ENCODE measurements at places on chromosomes 13 and 19.

DNA sequence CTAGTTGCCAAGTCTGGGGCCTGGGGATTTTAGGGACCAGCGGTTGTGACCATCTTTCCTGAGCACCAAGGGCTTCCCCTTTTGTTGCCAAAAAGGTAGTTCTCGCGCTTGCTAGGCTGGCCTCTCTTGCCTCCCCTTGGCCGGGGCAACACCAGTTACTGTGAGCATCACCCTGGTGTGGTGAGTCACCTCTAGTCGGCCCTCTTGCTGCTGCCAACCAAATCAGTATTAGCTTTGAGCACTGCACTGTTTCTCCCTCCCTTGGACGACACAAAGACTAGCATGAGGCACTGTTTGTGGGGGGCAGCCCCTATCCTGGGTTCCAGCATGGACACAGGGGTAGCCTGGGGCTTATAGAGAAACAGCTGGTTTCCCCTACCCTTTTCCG lies 6.9 kb downstream of the SYDE1 start:
- no peak for DNase-seq

DNA sequence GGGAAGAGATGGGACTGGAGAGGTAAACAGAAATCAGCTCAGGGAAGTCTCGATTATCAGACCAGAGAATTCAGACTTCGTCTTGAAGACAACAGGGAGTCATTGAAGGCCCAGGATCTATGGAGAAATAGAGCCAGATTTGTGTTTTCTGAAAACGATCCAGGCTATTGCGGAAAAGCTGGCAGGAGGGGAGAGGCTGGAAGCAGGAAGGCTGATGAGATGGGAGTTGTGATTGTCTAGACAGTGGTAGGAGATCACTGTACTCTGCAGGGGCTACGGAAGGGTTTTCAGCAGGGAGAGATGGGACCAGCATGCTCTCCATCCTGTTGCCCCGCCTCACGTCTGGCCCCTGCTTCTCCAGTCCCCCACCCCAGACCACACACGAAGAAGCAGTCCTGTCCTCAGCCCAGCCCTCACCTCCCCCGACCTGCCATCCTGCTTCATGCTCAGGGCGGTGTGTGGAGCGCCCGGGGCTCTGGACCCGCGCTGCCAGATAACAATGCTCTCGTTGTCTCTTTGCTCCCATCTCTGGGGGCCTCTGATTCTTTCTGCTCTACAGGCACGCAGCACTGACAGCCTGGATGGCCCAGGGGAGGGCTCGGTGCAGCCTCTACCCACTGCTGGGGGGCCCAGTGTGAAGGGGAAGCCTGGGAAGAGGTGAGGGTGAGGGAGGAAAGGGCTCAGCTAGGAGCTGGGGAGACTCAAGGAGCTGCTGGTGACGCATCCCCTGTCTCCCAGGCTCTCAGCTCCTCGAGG lies 1.9 kb downstream of the ARHGAP33 start:
- DNase-seq = no peak

- no peak for DNase-seq
Measured at GRCh38 chr13:45851956-45852355, 403 bp upstream of the SIAH3 start.

DNA sequence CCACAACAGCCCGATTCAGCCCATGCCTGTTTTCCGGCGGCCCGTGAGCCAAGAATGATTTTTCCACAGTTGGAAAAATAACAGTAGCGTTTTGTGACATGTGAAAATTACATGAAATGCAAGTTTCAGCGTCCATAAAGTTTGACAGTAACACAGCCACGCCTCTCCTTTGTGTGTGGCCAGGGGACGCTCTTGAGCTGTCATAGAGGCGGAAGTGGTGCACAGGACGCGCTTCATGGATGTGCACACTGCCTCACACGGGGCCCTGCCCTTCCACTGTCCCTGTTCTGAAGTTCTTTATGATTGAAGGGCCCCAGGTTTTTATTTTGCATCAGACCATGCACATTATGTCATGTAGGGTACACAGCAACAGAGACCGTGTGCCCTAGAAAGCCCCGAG lies 12.4 kb upstream of the ELAVL1 start:
- DNase-seq = no peak

- peak; percentile 69 for DNase-seq
Measured at GRCh38 chr13:20495087-20496023, 30.3 kb downstream of the CRYL1 start.

DNA sequence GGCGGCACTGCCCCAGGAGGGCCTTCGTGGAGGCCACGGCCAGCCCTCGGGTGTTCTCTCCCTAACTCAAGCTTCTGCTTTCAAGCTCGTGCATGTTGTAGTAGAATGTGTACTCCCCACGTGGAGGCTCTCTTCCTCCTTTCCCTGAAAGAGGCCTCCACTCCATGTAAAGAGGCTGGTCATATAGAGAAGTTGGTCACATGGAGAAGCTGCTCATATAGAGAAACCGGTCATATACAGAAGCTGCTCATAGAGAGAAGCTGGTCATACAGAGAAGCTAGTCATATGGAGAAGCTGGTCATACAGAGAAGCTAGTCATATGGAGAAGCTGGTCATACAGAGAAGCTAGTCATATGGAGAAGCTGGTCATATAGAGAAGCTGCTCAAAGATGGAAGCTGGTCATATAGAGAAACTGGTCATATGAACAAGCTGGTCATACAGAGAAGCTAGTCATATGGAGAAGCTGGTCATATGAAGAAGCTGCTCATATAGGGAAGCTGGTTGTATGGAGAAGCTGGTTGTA lies 152.5 kb downstream of the COL4A1 start:
- no peak for DNase-seq

DNA sequence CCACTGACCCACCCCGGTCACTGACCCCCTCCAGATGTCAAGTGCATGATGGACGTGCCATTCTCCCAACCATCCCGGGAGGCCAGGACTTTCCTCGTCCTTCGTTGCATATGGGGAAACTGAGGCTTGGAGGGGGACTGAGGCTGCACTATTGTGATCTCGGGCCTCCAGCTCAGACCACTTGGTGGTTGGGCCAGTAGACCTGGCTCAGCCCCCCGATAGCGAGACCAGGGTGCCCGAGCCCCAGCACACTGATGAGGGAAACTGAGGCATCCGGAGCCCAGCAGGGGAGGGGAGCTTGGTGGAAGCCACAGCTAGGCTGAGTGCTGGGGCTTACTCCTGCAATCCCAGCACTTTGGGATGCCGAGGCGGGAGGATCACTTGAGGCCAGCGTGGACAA lies 10.4 kb downstream of the EFNA2 start:
- DNase-seq = no peak

GRCh38 chr13:36353001-36353400 lies 6.8 kb upstream of the SPART start:
- no peak for DNase-seq

GRCh38 chr13:59643906-59644626 lies 519.7 kb downstream of the DIAPH3 start:
- no peak for DNase-seq

GRCh38 chr19:22526661-22527272 lies 104.6 kb upstream of the ZNF98 start:
- no peak for DNase-seq

DNA sequence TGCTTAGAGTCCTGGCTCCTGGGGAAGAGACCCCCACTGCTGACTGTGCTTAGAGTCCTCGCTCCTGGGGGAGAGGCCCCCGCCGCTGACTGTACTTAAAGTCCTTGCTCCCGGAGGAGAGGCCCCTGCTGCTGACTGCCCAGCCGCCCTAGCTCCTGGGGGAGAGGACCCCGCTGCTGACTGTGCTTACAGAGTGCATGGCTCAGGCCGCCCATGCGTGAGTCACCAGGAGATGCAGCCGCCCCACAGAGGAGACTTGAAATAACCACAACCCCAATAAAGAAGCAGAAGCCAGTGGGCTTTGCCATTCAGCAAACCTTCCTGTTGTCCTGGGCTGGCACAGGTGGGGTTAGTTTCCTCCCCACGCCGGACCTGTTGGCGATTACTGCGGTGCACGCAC lies 79.2 kb upstream of the C13orf46 start:
- DNase-seq = no peak

DNA sequence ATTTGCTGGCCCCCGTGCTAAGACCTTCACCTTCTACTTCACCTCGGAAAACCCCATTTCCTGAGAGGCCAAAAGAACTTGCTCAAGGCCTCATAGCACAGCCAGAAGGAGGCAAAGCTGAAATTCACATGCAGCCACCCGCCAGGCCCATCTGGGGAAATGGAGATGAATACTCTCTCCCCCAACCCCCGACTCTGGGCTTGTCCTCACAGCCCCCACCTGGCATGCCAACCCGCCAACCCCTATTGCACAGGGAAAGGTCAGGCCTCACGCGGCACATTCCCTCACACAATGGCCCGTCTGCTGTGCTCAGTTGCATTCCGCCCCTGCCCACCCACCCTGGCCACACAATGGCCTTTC lies 3.2 kb downstream of the PRX start:
- DNase-seq = no peak

- DNase-seq = no peak
Measured at GRCh38 chr13:99809496-99809895, 162.1 kb downstream of the ZIC5 start.

DNA sequence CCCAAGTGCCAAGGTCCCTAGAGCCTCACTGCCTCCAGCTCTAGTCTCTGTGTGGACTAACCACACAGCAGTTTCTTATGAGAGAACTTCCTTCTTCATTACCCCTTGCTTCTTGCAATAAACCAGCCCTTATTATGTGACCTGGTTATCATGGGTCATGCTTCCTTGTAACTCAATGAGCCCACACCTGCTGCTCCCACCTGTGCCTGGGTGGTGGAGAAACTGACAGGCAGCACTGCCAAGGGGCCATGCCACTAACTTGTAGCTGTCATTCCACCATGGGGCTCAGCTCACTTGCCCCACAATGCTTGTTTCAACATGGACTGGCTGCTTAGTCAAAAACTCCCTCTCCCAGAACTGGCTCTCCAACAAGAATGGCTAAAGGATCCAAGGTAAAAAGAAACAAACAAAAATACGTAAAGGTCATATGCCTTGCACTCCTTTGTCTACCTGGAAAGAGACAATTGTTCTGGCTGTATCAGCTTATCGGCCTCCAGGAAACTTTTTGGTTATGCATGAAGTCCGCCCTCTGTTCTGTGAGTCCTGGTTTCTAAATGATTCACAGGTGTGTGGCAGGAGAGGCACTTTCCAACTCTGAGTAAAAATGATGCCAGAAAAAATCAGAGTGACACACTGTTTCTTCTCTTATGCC lies 446.4 kb downstream of the COG6 start:
- DNase-seq = no peak

GRCh38 chr19:30671367-30671619 lies 299.1 kb downstream of the ZNF536 start:
- DNase-seq = no peak

- DNase-seq = no peak
Measured at GRCh38 chr13:26518451-26518959, 39.0 kb upstream of the WASF3 start.

All from KG1 (cell line).